Activated CD4-positive, CD25-positive, alpha-beta regulatory T cell treated with anti-CD3 and anti-CD28 coated beads, Interleukin-2, amount 50 U/mL, for 72 hours (primary cell): ENCODE measurements at places on chromosomes 12 and 14.

DNA sequence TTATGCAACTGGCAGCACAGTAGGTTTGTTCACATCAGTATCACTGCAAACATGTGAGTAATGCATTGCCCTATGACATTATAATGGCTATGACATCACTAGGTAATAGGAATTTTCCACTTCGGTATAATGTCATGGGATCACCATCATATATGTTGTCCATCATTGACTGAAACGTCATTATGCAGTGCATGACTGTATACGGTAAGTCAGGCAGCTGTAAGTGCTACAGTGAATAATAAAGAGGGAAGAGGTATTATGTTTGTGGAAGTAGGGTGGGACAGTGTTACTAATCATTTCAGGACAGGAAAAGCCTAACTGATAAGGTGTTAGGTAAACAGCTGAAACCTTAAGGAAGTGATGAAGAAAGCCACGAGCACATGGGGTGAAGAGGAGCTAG, 68.1 kb downstream of the ANO4 start:
- DNase-seq: no peak

DNA sequence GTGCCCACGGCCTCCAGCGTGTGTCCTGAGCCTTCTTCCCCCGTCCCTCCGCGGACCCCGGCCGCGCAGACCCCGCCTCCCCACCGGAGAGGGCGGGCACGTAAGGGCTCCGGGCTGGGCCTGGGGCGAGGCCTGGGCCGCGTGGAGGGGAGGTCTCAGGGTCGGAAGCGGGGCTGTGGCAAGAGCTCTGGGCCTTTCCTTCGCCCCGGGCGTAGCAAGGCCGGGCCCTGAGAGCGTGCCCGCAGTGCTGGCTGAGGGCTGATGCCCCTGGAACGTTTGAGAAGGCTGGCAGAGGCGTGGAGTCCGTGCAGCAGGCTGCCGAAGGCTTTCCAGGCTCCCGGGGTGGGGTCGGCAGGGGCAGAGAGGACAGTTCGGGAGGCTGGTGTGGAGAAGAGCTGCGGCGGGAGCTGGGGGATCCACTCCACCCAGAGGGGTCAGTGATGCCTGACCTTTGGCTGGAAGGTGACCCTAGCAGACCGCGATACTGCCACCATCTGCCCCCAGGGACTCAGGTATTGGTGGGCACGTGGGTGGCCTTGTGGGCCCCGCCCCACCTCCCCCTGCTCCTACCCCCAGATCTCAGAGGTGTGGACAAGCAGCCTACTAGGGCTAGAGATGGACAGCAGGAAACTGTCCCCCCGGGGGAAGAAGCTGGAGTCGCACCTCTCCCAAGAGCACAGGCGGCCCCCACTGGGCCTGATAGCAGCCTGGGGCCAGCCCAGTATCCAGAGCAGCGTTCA, 558 bp downstream of the TEX22 start:
- DNase-seq: peak; percentile 56

- DNase-seq: no peak
These were observed 12.1 kb downstream of the SERPINA5 start for GRCh38 chr14:94593376-94593748.

GRCh38 chr12:83317595-83317994, 630.9 kb downstream of the TMTC2 start:
- DNase-seq: no peak

DNA sequence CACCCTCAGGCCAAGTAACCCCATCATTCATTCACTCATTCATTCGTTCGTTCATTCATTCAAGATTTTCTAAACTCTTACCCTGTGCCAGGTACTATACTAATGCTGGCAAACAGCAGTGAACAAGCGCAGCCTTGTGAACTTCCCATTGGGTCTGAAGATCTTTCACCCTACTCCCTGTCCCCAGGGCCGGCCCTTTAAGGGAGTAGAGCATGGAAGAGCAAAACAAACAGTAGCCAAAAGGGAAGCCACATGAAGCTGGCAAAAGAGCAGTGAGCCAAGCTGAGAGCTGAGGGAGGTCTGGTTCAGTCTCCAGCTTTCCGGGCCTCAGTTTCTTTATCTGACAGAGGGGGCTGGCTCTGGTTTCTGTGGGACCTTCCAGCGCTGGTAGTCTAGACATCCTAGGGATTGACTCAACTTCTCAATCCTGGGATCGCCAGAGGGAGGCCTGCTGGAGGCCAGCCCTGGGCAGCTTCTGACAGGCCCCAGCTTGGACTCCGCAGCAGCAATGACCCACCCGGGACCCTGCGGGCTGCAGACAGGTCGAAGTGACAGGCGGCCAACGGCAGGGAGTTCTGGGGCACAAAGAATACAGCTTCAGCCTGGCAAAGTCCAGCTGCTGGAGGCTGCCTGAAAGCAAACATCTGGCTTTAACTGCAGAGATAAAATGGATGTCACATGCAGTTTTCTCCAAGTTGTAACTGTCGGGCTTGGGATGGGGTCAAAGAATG, 27.1 kb downstream of the ACTN1 start:
- DNase-seq: no peak

DNA sequence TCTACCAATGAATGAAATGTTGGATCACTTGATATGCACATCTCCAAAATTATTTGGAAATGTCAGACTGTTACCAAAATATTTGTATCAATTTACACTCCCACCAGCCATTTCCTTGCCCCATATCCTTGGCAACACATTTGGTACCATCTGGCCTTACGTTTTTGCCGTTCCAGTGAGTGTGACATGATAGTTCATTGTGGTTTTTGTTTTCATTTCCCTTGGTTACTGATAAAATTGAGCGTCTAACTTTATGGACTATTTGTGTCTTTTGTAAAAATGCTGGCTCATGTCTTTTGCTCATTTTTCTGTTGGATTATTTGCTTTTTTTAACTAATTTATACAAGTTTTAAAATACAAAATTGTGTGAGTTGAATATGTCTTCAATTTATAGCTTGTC, 11.0 kb downstream of the KLHDC1 start:
- no peak for DNase-seq

DNA sequence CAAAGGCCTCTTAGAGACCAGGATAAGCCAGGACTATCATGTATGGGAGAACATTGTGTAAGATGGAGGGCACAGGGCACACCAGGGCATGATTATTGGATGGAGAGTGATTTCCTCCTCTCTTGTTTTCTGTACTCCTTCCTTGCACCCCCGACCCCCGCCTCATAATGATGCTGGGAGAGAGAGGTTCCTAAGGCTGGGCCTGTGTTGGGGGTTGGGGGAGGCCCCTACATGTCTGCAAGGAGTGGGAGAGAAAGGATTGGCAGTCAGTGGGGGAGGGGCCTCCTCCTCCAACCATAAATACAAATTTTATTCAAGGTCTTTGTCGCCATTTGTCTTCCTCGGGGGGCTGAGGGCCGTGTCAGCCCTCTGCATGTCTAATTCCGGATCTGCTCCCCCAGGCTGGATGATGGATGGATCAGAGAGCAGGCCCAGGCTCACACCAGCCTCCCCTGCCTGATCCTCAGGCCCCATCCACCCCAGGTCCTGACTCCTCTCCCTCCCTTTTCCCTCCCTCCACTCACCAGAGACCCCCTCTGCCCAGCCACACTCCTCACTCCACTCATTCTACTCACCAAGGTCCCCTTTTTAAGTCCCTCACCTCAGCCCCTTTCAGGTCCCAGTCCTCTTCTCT, 2.0 kb upstream of the C1QL4 start:
- no peak for DNase-seq

DNA sequence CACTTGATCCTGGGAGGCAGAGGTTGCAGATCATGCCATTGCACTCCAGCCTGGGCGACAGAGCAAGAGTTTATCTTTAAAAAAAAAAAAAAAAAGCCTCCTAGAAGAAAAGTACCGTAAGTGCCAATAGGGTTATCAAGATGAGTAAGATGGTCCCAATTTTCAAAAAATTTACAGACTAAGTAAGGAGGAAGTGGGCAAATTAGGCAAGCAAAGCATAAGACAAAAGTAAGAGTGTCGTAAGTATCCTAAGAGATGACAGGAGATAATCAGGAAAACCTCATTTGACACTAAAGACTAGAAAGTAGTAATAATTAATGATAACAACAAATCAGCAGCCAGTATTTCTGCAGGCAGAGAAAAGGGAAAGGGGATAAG, 12.2 kb downstream of the PYM1 start:
- DNase-seq: no peak

GRCh38 chr12:11763760-11764520, 114.5 kb downstream of the ETV6 start:
- DNase-seq: no peak

- no peak for DNase-seq
These were observed 28.8 kb downstream of the SYNE3 start for GRCh38 chr14:95487669-95488084.

DNA sequence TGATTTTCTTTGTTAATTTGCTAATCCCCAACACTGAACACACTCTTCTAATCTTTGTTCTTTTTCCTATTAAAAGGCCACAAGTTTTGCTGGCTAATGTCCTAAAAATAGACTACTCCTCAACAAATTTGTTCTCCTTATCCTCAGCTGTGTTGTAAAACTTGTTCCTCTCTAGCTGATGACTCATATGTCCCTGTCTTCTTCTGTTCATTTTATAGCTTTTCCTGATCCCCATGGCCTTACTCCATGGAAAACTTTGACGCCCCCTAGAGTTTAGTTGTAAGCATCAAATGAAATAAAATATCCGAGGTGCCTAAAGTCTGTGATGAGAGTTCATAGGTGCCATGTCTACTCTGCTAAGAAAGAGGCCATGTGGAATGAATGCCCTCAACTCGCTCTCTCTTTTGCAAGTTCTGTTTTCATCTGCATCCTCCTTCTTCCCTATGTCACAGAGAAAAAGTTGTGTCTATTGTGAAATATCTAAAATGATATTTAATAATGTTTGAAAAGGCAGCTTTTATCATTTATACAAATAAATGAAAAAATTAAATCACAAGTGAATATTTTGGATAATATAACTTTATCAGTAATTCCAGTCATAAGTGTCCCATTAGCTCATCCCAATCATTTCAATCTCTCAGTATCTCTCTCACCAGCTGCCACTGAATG, 237.9 kb downstream of the IPO8 start:
- DNase-seq: no peak

DNA sequence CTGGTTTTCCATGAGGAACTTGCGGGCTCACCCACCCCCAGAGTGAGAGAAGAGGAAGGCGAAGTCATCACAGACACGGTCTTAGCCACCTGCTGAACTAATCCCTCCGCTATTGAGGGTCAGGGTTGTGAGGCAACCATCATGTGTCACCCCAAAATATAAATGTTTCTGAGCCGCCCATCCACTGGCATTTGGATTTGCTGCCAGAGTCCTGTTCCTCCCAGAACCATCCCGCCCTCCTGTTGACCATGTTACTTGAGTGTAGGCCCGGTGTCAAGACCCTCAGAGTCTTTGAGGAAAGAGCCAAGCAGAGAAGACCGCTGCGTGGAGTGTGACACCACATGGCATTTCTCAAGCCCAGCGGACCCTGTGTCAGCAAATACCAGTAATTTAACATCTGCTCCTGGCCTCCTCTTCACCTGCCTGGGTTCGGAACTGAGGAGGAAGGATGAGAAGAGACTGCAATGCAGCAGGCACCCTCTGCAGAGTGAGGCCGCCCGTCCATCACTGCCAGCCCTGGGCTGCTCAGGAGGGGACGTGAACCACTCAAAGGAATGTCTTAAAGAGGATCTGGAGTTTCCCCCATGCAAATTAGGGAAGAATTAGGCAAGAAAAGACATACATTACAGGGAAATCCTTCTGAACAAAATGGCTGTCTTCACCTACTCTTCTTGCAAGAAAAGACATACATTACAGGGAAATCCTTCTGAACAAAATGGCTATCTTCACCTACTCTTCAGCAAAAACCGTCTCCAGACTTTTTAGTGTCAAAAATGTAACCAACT, 100.4 kb downstream of the FBXL14 start:
- DNase-seq: no peak

- no peak for DNase-seq
These were observed 44.5 kb downstream of the PSMA6 start for GRCh38 chr14:35336494-35337268.

GRCh38 chr14:31476131-31476866, 11.5 kb downstream of the GPR33 start:
- no peak for DNase-seq

DNA sequence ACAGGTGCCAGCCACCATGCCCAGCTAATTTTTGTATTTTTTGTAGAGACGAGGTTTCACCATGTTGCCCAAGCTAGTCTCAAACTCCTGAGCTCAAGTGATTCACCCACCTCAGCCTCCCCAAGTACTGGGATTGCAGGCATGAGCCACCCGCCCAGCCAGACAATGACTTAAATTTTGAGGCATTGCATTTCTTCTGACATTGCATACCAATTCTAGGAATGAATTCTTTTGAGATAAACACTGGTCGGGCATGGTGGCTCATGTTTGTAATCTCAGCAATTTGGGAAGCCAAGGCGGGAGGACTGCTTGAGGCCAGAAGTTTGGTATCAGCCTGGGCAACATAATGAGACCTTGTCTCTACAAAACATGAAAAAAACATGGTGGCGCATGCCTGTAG, 2.5 kb upstream of the CELA1 start:
- DNase-seq: no peak

DNA sequence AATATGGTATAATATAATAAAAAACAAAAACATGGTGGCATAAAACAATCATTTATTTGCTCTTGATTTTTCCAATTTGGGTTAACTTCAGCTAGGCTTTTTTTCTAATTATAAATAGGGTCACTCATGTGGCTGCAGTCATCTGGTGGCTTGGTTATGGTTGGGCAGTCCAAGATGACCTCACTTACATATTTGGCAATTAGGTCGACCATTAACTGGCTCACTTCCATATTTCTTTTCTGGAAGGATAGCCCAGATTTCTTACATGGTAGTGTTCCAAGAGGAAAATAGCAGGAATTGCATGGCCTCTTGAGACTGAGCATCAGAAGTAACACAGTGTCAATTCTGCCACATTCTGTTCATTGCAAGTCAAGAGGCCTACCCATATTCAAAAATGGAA, 153.4 kb downstream of the FUT8 start:
- DNase-seq: no peak
